Omental fat pad (tissue), 4 donors: ENCODE measurements at places on chromosomes 13 and 19. TPM values are rescaled to one million over a fixed set of nuclear protein-coding genes. Genes with fewer than 3 reads are reported as not detected.

Gene S1PR4
- 9.9 TPM for total RNA-seq

Gene ABCA7
- total RNA-seq = 29.8 TPM

Gene ERCC5
- total RNA-seq = 78.5 TPM

Gene ZNF534
- not detected for total RNA-seq

Gene WIZ
- 41.8 TPM for total RNA-seq

Gene NPAS1
- not detected for total RNA-seq
